ENCODE measurements at places on chromosomes 11 and 22.

GRCh38 chr11:37394236-37394870 lies 796.3 kb upstream of the RAG2 start:
- no peak for DNase-seq

- DNase-seq, result no peak
Observed at GRCh38 chr22:49829044-49829853, 1.6 kb upstream of the BRD1 start.

GRCh38 chr11:1128311-1129142 lies 29.2 kb upstream of the MUC5AC start:
- DNase-seq, result no peak

- no peak for DNase-seq
Observed at GRCh38 chr11:64654958-64655541, 64.0 kb downstream of the SLC22A12 start.

DNA sequence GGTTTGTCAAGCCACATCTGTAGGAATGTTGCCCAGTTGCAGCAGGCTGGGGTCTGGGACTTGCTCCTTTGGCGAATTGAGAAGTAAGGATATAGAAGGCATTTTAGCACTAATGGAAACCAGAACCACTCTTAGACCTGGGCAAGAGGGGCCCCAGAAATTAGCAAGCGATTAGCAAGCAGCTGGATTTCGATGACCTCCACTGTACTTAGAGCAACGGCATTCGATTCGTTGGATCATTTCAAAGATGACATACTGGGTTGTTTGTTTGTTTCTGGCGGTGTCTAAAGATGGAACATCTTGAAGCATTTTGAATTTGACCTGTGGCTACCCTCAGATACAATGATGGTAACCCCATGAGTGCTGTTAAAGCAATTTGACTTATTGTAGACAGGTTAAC lies 1.2 kb upstream of the CDPF1 start:
- no peak for DNase-seq

GRCh38 chr11:122665861-122666260 lies 10.3 kb downstream of the UBASH3B start:
- no peak for DNase-seq

DNA sequence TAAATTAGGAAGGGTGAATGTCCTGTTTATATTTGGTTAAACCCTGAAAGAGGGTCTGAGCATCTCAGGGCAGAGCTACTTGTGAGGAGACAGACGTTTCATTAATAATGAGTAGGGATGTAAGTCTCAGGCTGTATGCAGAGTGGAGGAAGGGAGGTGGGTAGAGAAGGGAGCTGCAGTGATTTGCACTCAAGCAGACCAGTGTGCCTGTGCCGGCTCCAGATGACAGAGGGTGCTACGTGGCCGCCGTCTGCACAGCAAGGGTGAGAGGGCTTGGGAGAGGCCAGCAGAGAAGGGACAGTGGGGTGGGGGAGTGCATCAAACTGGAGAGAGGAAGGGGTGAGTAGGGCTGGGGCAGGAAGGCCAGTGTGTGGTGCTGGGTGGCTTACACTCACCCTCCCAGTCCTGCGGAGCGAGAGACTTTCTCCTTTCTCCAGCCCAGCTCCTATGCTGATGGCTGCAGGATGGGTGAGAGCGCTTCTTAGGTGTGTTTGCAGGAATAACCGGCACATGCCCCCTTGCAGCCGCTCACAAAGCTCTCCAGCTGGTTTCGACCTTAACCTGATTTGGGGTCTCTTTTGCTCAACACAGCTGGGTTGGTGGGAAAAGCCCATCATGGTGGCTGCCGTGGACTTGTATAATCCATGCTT lies 130.6 kb downstream of the ST3GAL4 start:
- no peak for DNase-seq

- no peak for DNase-seq
Observed at GRCh38 chr11:11969380-11970215, 38.8 kb downstream of the DKK3 start.

DNA sequence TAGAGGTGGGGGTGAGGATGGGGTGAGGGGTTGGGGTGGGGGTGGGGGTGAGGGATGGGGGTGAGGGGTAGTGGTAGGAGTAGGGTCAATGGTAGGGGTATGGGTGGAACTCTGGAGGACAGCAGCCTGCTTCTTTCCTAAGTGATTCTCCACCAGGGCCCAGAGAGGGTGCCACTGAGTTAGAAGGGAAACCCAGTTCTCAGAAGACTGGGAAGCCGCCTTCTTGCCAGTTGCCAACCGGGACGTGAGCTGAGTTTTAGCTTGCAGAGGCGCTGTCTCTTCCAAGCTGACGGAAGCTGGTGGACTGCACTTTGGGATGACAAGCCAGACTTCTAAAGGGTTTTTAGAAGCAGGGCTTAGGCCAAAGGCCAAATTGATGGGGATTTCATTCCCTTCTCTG lies 104.4 kb downstream of the NAT10 start:
- no peak for DNase-seq

- DNase-seq, result no peak
Observed at GRCh38 chr22:46657655-46657953, 37.4 kb downstream of the GRAMD4 start.

- DNase-seq, result peak; percentile 43
Observed at GRCh38 chr11:122440811-122441665, 214.5 kb upstream of the UBASH3B start.

GRCh38 chr11:12968101-12968500 lies 41.0 kb upstream of the RASSF10 start:
- DNase-seq, result no peak

DNA sequence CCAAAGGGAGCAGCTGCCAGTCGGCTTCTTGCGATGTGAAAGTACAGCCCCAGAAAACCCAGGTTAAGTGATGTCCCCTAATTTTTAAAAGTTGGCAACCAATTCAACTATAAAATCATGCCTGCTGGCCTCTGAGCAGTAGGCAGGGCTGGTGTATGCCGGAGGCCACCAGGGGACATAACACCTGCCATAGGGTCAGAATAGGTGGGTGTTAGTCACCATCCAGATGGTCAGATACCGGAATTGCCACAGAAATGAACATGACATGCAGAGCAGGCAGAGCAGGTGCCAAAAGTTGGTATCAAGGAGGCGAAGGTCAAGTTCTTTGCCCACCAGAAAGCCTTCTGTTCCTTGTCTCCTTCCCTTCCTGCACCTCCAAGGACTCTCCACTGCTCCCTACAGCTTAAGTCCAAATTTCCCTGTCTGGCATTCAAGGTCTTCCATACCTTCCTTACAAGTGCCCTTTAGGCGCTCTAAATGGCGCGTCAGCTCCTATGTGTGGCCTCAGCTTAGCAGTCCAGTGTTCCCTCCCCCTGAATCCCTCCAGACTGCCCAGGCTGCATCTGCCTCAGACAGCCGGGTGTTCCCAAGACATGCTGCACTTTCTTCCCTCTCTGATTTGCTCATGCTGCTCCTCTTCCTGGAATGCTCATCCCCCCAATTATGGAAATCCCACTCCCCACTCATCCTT lies 45.1 kb downstream of the PTPRJ start:
- DNase-seq, result no peak

DNA sequence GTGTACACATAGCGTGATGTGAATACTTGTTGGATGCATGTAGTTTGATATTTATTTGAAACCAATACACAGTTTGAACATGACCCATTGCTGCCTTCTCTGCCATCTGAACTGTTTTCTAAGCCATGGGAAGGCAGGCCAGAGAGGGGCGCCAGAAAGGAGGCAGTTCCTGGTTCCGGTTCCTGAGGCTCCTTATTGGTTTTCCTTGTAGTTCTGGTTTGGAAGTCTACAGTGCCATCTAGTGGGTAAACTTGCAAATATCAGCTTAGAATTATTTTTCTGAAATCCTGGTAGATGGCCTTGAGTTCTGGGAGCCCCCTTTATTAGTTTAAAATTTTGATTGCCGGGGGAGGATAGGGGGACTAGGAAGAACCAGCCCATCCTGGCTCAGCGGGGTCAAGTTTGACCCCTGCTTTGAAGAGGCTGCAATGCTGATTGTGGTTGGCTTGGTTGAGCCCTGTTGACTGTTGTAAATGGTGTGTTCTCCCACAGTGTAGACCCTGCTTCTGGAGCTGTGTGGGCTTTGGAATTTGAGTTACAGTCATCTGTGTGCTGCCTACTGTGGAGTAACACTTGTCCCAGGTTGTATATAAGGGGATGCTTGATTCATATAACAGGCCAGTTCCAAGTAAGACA lies 48.4 kb downstream of the GRAMD1B start:
- DNase-seq, result peak; percentile 51

DNA sequence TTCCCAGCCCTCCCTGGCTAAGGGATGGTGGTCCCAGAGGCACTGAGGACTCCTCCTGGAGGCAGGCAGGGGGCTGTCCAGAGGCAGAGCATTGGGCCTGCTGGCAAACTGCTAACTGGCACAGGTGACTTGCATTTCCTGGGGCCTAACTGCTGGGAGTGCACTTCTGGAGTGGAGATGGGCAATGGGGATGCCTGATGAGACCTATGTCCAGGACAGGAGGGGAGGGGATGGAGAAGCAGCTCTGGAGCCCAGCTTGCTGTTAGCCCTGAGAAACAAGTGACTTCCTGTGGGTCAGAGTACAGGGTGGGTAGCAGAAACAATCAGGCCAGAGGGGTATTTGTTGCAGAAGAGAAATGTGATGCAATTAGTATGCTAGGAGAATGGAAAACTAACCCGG lies 253.2 kb downstream of the ST3GAL4 start:
- no peak for DNase-seq

DNA sequence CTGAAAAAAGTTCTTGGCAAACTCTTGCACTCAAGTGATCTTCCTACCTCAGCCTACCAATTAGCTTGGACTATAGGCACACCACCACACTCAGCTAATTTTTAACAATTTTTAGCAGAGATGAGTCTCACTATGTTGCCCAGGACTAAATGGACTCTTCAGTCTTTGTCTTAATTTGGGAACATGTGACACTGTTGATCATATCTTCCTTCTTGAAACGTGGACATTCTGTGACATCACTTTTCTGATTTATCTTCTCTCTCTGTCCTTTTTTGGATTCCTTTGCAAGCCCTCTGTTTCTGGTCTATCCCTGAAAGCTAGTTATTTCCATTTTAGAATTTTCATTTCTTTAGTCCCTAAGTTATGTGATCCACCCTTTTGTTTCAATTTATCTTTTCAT lies 42.0 kb downstream of the RSF1 start:
- no peak for DNase-seq

DNA sequence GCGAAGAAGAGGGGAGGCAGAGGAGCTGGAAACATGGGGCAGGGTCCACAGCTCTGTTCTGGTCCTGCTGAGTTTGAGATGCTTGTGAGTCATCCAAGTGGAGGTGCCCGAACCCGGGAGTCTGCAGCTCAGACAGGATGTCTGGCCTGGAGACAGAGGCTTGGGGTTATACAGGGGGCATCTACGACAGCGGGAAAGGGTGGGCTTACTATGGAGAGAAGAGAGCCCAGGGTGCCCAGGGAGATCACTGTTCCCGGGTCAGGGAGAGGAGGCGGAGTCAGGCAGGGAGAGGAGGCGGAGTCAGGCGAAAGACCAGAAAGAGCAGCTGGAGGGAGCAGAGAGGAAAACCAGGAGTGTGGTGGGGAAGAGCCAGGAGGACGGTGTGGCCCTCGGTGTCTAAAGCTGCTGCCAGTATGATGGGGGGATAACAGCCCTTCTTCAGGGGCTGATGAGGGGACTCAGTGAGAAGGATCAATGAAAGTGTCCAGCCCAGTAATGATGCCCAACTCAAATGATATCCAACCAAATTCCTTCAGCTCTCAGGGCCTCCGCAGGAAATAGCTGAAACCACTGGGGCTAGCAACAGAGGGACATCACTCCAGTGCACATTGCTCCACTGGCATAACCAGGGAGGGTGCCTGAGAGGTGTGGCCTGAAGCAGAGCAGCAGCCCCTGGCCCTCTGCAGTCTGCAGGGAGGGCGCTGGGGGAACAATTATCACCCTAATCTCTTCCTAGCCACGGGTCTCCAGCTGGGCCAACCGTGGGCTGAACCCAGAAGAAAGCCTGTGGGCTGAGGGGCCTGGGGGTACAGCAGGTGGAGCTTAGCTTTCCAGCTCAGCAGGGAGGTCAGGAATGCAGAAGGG lies 2.6 kb upstream of the LTBP3 start:
- DNase-seq, result no peak

- peak; percentile 72 for DNase-seq
Observed at GRCh38 chr11:34223021-34223813, 117.8 kb downstream of the NAT10 start.

- no peak for DNase-seq
Observed at GRCh38 chr11:96964661-96965060, 574.8 kb downstream of the JRKL start.

- DNase-seq, result no peak
Observed at GRCh38 chr22:42664976-42665831, 16.0 kb upstream of the CYB5R3 start.

DNA sequence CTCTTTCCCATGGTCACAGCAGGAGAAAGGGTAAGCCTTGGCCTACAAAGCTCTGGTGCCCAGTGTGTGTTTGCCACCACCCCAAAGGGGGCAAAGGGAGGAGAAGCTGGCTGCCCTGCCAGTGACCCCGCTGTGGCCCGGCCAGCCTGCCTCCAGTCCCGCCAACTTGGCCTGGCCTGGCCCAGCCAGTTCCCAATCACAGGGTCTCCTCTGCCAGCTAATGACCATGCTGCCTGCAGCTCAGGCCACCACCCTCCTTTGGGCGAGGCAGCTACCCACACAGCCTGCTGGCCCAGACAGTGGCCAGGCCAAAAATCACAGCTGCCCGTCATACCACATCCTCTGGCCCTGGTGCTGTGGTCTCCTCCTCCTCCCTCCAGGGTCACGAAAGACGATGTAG lies 5.1 kb downstream of the GDPD5 start:
- DNase-seq, result no peak

DNA sequence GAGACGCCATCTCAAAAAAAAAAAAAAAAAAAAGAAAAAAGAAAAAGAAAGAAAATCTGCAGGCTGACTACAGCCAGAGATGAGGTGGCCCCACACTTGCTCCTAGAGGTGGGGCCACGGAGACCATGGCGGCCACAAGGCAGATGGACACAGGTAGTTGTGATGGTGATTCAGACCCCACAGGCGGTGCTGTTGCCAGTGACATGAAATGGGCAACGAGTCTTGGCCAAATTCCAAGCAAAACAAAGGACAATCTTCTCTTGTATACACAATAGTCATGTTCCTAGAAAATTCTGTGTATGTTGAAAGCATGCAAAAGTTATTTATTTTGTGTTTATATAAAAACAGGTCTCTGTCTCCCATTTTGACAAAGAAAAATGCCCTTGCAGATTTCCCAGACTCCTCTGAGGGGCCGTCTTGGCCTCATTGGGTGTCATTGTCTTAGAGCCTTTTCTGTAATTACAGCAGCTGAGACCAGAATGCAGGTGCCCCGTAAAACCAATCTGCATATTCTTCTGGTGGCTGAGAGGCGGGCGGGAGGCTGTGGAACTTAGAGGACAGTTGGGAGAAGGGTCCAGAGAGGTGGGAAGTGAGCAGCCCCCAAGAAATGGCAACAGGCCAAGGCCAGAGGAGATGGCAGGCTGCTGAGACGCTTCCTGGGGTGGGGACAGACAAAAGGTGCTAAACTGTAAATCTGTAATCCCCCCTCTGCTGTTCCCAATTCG lies 22.5 kb upstream of the DAGLA start:
- DNase-seq, result no peak

GRCh38 chr11:61429346-61429690 lies 457 bp downstream of the CPSF7 start:
- DNase-seq, result no peak

GRCh38 chr11:61545921-61546320 lies 35.0 kb downstream of the SYT7 start:
- no peak for DNase-seq

GRCh38 chr11:111047374-111047773 lies 198.2 kb upstream of the POU2AF2 start:
- no peak for DNase-seq

GRCh38 chr11:9577556-9577955 lies 4.1 kb downstream of the WEE1 start:
- no peak for DNase-seq

- no peak for DNase-seq
Observed at GRCh38 chr11:133790995-133791394, 54.3 kb downstream of the SPATA19 start.
